Activated CD8-positive, alpha-beta memory T cell treated with anti-CD3 and anti-CD28 coated beads for 48 hours (primary cell): ENCODE measurements at places on chromosomes 3 and 15.

GRCh38 chr3:53749448-53749847 lies 96.8 kb downstream of the CHDH start:
- no peak for DNase-seq

DNA sequence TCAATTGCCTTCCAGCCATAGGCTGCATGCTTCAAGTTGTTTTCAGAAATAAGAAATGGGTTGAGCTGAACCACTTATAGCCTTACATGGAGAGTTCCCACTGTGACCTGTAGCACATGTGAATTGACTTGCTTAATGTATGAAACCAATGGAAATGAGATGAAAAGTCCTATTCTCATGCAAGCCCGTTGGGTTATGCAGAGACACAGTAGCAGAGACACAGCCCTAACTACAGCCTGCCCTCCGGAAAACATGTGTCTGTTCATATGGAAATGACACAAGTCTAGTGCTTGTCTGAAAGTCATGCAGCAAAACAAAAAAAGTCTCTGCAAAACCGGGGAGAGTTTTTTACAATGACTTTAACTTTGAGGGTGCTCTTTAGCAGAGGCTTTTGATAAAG lies 14.5 kb downstream of the HIGD2B start:
- no peak for DNase-seq

DNA sequence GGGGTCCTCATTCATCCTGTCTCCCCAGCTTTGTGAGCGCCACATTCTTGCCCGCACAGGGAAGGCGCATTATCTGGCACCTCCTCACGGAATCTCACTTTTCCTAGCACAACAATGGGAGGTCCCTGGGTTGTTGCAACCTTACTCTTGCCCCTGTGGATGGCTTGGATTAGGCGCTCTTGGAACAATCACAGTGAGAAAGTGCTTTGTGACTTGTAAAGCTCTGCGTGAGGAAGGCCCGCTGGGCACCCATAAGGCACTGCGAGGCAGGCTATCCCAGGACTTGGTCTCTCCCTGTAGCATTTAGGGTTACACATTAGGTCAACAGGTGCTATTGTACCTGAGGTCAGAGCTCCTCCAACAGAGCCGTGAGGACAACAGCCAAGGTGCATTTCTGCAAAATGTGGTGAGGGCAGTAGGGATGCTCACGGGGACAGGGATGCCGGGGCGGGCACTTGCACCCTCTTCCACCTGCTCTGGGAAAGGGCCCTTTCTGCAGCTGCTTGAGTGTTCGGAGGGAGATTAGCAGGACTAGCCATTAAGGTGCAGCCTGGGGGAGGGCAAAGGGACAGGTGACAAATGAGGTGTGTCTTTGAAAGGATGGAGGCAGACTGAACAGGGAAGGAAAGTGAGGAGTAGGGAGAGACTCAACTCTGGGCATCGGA lies 13.9 kb upstream of the LRRC15 start:
- DNase-seq: no peak

- no peak for DNase-seq
Measured at GRCh38 chr3:141900343-141900742, 23.9 kb downstream of the ATP1B3 start.

- no peak for DNase-seq
Measured at GRCh38 chr15:40042791-40043320, 3.9 kb upstream of the SRP14 start.

GRCh38 chr3:140270329-140270728 lies 335.3 kb downstream of the CLSTN2 start:
- no peak for DNase-seq

DNA sequence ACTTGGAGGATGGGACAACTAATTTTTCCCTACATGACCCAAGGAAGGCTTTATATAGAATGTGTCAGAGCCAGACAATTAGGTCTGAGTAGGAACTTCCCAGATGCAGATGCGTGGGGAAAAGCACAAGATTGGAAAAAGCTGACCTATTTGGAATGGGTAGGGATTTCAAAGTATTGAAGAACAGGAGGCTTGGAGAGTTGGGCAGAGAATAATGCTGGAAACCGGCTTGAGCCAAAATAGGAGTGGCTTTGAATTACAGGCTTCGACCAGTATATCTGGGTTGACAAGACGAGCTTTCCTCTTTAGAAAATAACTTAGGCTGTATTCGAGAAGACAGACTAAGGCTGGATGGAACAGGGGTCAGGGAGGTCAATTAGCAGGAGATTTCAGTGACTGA lies 181.1 kb downstream of the GBE1 start:
- DNase-seq: no peak
